Renal pelvis (tissue), 12 donors: ENCODE measurements at places on chromosomes 7 and 10.

GRCh38 chr10:114305521-114305925 is 66.5 kb downstream of the VWA2 start:
- DNase-seq, result no peak

- DNase-seq, result peak; percentile 50
Observed at GRCh38 chr10:80290474-80291220, 1.2 kb upstream of the MAT1A start.

DNA sequence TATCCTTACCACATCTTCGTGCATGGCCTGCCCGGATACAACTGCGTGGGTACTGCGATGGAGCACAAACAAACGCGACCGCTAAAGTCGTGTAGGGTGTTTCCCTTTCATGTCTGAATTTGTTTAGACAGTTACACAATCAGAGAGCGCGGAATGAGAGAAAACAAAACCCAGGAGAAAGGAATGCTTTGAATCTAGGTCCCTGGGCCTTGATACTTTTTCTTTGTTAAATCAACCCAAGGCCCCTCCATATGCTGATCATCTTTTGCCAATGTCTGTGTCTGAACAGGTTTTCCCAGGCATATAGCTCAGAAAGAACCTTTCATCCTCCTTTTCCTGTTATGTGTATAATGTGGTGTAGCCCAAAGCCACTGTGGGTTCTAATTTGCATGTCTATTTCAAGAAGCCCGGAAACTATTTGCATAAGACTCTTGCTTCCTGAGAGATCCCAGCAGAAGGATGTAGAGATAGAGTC is 145.8 kb downstream of the FRMD4A start:
- no peak for DNase-seq

DNA sequence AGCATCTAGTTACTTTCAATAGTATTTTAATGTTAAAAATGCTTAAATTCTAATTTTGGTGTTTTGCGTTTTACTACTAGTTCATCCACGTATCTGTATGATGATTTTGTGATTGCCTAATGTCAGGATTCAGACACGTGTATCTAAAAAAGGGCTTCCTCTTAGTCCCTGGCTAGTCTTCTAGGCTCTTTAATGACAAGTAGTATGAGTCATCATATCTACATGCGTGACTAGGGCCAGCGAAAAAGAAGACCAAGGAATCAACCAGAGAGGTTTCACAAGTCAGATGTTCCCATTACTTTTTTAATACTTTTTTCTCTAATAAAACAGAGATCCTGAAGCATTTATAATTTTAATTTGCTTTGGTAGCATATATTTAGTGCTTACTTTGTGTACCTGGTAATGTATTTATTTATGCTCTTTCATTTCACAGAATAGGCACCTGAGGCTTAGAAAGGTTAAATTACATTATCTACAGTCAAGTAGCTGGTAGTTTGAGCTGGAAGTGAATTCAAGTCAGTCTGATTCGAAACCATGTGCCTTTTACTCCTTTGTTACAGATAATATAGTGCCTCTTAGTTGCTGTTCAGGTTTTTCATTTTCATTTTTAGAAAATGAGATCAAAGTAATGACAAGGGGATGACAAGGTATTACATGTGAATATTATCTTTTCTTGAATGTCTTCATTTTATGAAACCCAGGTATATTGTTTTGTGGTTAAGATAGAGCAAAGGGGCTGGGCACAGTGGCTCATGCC is 140.3 kb downstream of the FOXP2 start:
- DNase-seq, result no peak

GRCh38 chr7:116571037-116571436 is 46.2 kb downstream of the CAV1 start:
- DNase-seq, result no peak

GRCh38 chr7:101985057-101985902 is 167.9 kb downstream of the CUX1 start:
- no peak for DNase-seq

- DNase-seq, result no peak
Observed at GRCh38 chr10:101892782-101893391, 49.3 kb upstream of the KCNIP2 start.

DNA sequence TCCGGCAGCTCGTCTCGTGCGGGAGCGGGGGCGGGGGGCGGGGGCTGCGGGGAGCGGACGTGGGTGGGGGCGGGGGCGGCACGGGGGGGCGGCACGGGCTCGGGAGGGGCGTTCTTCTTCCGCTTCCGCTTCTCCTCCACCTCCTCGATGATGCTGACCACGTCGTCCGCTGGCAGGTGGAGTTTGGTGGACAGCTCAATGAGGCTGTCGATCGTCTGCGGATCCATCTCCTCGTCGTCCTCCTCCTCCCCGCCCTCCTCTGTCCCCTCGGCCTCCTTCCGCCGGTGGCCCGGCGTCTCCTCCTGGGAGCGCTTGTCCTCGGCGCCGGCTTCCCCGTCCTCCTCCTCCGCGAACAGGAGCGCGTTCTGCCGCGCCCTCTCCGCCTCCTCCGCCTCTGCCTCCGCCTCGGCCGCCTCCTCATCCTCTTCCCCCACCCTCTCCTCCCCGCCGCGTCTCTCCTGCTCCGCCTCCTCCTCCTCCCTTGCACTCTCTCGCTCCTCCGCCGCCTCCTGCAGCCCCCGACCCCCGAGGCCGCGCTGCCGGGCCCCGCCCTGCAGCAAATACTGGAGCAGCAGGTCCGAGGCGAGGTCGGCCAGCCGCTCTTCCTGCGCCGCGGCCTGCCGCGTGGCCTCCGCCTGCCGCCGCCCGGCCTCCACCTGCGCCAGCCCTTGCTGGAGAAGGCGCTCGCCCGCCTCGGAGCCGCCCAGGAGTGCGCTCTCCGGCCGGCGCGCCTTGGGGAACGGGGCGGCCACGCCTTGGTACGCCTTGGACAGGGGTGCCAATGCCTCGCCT is 1.9 kb downstream of the VGF start:
- no peak for DNase-seq

GRCh38 chr7:98162758-98163157 is 48.5 kb upstream of the BHLHA15 start:
- no peak for DNase-seq

DNA sequence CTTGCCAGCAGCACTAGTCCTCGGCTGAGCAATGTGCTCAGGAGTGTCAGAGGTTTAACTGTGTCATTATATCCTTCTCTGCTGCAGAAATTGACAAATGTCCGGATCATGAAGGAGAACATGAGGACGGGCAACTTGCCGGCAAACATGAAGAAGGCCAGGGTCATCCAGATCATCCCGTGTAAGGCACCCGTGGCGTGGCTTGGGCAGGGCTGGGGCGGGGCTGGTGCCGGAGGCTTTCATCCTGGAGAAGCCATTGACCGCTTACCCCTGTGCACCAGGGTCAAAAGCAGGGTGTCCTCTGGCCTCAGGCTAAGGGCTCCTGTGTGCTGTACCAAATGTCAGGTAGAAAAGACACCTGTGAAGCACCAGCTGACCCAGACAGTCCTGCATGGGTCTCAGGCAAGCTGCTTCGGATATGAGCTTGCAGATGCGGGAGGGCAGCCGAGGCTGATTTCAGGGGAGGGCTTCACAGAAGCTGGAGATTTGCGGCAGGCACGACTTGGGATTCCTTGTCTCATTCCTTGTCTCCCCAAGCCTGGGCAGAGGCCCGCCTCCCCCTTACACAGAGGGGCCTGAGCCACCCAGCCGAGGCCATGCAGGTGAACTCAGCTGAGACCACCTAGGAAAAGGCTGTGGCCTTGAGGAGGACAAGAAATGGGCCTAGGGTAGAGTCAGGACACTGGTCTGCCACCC is 55.4 kb downstream of the MKI67 start:
- DNase-seq, result no peak

DNA sequence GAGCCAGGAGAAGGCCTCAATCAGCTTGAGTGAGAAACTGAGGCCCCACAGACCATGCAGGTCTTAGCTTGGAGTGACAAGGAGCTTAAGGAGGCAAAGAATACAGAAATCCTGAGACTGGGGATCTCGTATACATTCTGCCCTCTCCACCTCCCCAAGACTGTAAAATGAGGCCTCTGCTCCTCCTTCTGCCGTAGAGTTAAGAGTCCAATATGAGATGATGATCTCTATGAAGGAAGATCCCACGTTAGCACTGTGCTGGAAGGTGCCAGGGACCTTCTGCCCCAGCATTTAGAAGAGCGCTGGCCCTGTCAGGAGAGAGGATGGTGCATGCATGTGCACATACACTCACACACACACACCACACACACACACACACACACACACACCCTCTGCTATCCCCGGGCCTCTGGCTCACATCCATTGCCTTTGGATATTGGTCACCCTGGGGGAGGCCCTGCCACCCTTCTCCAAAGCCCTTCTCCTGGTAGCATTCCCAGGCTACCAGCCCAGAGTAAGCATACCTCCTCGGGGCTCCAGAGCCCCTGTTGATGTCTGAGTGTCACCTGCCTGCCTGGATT is 15.0 kb downstream of the ZCCHC24 start:
- no peak for DNase-seq

- no peak for DNase-seq
Observed at GRCh38 chr7:108310351-108310750, 145.9 kb downstream of the NRCAM start.

- peak; percentile 69 for DNase-seq
Observed at GRCh38 chr10:61662794-61663259, at the start of gene CABCOCO1. Gene CABCOCO1 (plus strand): TSS chr10:61662929. CDS start chr10:61662973, 44 bp downstream.

DNA sequence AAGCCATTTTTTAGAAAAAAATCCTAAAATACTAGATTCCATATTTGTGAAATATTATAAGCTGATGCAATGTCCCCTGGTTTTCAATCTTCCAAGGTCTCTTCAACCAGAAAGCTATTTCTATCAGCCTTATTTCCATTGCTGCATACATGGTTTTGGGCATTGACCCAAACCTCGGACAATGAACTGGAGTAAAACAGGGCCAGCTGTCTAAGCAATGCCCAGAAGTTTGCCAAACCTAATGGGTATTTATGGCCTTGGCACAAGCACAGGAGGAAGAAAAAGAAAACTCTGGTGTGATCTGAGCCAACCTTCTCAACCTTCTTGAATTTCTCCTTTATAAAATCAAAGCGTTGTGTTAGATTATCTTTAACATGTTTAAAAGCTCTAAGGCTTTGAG is 402.3 kb downstream of the DNAJB9 start:
- no peak for DNase-seq

DNA sequence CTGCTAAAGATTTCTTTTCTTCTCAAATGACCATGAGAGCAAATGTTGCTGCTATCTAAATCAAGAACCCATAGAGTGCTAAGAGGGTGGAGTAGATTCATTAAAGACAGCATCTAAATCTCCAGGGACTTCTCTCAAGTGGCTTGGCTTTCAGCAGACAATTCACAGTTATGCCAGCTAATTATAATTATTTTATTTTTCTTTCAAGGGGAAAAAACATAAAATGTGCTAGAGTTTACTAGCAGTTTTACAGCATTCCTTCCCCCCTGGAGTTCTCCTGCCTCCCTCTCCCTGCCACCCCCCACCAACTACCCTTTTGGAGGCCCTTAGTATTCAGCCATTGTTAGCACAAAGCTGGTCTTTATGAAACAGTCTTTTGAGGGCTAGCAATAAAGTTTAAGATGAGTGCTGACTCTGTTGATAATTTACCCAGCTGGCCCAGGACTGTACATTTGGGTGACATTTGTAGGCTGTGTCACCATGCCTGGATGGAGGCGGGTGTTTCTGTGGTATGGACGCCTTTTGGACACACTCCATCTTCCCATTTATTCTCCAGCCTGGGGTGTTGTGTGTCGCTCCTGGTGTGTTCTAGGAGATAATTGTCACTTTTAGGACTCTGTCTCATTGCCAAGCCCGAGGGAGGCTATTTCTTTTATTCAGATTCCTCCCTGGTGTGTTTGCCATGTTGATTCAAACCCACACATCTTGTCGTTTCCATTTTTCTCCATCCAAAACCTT is 160.2 kb downstream of the CREB5 start:
- no peak for DNase-seq

DNA sequence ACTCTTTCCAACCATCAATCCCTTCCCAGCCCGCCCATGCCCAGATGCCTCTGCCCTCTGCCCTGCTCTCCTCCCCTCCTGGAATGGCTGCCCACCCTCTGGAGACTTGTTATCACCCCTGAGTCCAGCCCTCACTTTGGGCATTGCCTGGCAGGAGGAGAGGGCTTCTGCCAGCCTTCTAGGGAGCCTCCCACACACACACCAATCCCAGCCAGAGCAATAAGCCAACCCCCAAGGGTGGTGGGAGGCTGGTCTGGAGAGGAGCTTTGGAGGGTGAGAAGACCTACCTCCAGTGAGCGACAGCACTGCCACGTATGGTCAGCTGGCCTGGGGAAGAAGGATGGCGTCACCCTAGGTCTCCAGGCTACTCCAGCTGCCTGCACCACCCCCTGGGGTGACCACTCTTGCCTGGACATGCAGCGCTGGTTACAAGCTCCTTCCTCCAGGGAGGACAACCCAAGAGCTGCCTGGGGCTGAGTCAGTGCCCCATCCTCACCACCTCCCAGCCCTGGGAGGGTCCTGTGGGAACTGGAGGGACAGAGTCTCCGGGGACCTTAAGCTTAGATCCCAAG is 8.4 kb downstream of the C10orf105 start:
- no peak for DNase-seq

- DNase-seq, result no peak
Observed at GRCh38 chr7:106692450-106693051, 31.6 kb upstream of the CCDC71L start.

DNA sequence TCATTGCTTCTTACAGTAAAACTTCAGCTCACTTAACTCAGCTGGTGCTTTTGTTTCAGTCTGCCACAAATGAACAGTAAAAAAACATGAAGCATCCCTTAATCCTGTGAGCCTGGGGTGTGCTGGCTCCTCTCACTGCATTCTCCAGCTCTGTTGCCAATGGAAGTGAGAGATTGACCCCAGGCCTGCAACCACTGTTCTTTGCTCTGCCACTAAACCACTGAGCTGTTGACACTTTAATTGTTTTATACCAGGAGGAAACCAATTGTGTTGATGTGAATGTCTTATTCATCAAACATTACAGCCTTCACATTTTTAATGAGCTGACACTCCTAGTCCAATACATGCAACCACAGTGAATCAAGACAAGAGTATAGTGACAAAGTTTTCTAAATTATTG is 69.4 kb upstream of the FZD1 start:
- DNase-seq, result peak; percentile 14

GRCh38 chr7:2212906-2213305 is 19.8 kb downstream of the MAD1L1 start:
- no peak for DNase-seq

GRCh38 chr10:86758189-86759072 is 2.0 kb downstream of the BMPR1A start:
- DNase-seq, result no peak

DNA sequence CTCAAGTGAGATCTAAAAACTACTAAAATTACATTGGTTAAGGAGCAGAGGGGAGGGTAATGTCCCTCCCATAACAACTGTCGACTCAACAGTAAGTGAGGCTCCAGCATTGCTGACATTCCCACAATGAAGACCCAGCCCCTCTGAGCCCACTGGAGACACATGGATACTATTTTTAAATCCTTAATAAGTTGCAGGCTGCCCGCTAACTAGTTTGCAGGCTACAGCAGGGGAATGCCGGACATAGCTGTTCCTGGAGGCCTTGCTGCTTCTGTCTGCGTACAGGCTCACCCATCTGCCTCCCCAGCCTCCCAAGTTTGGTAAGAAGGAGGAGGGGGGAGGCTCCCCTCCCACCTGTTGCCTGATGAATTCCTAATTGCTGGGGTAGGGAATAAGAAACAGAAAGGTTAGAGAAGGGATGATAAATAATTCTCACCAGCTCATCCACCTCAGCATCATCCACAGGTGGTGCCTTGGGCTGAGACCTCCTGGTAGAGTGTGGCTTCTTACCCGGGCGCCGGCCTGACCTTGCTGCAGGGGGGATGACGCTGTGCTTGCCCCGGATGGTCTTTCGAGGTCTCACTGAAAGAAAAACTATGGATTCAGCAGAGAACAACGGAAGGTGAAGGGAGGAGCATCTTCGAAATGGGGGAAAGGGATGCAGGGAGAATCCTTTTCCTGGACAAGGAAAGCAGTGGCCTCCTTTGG is 10.1 kb downstream of the FZD9 start:
- no peak for DNase-seq
